ENCODE measurements at places on chromosomes 5 and 9.

DNA sequence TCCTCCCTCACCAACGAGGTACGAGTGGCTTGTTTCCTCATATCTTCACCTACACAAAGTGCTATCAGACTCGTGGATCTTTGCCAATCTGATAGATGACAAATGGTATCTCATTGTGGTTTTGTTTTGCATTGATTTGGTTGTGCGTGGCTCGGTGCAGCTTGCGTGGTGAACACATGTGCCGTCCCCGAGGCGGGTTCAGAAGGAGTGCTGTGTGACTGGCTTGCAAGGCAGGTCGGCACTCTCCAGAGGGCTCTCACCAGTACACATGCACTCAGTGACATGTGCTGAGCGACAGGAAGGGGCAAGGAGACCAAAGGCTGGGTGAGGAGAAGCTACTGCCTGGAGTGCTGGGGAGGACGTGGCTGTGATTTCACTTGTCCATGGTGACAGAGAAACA is 95.3 kb upstream of the PITX1 start:
- no peak for DNase-seq

DNA sequence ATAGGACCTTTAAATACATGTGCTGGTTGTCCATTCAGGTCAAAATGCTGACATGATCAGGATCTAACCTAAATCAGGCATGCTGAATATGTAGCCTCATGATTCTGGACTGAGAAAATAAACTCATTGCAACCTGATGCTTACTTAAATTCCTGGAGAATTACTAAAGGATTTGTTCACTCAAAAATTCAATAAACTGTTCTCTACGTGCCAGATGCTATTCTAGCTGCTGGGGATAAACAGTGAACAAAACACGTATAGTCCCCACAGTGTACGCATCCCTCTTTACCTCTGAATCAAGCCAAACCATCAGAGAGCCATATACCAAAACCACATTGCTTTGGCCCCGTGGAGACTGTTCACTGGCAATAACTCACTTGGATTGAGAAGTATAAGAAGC is 6.1 kb downstream of the SCAI start:
- DNase-seq = no peak

DNA sequence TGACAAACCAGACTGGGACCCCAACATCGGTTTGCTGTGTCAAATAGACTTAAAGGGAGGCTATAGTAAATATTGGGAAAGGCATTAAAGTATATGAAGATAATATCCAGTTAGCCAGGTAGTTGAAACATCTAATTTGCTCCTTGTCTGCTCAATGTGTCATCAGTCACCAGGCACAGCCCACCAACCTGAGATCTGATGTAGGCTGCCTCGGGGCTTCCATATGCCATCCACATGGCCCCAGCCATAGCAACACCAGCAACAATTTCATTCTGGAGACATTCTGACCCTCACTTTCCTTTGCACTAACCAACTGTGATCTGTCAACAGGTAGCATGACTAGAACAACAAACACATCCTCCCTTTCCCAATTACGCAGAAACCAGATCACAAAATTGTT is 196.0 kb downstream of the NR2F1-AS1 start:
- DNase-seq = no peak

DNA sequence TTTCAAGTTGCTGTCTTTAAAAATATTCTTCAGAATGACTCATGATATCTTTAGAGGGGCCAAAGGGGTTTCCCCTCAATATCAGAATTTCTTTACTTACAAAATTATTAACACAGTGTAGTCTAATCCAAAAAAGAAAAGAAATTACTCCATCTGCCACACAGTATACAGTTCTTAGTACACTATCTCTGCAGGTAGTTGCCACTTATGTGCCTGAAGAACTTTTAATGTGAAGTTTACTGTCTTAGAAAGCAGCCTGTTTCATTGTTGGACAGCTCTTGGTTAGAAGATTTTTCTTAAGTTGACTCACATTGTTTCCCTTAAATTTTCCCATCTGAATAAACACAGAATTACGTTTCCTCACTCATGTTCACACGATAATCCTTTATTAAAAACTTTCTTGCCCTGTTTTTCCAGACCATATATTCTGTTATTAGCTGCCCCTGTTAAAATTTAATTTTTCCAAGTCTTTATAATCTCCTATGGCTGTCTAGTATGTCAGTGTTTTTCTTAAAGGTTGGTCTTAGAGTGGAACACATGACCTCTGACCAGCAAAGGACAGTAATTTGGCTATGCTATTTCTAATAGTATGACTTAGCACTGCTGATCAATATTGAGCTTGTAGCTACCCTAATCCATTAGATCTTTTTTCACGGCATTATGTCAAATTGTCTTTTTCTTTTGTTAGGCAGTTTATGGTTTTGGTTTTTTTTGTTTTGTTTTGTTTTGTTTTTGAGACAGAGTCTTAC is 21.8 kb upstream of the FKTN start:
- no peak for DNase-seq

DNA sequence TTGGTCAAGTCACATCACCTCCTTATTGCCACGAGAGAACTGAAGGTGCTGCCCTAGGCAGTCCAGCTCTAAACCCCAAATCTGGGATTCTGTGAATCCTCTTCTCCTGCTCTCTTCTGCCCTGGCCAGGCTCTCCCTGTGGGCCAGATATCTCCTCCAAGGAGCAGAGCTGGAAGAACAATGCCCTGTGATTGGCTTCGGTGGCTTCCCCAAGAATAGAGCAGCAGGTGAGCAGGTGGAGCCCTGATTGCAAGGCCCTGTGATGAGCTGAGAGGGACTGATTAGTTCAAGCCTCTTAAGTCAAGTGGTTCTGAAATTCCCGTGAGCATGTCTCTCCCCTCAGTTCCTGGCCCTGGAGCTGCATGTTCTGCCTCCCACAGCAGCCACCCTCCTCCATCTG is 175.3 kb upstream of the BRINP1 start:
- DNase-seq = no peak

- DNase-seq = no peak
Measured at GRCh38 chr5:129747572-129748407, at the start of gene MINAR2. TSS of gene MINAR2 (plus strand) at chr5:129748094. CDS start at chr5:129748191, 97 bp downstream.

DNA sequence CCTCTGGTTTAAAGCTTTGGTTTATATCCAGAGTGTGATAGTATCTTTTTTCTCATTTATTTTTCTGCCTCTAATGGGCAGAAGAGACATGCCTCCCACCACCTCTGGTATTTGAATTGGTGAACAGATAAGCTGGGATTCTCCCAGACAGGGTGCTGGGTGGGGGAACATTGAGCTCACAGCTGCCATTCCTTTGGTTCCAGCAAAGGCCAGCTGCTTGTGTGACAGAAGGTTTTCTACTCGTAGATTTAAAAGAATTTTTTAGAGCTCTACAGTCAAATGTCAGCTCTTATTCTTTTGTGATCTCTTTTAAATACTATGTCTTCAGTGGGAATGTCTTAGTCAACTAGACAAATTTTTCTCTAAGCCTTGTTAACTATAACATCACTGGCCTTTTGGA is 54.7 kb upstream of the ADAMTS16 start:
- DNase-seq = no peak

DNA sequence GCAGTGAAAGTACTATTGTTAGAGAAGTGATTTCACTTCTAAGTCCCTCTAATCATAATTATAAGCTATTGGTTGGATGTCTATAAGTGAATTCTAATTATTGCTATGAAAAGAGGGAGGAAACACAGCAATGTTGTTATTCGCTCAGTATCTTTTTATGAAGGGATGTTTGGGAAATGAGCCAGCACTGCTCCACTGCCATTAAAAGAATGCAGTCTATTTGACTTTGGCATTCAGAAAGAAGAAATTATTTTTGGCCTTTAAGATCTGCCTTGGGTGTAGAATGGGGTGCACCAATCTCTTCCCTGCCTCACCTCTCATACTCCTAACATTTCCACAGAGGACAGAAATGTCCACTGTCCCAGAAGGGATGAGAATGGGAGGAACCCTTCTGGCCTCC is 332.0 kb downstream of the SPATA31D1 start:
- DNase-seq = no peak

DNA sequence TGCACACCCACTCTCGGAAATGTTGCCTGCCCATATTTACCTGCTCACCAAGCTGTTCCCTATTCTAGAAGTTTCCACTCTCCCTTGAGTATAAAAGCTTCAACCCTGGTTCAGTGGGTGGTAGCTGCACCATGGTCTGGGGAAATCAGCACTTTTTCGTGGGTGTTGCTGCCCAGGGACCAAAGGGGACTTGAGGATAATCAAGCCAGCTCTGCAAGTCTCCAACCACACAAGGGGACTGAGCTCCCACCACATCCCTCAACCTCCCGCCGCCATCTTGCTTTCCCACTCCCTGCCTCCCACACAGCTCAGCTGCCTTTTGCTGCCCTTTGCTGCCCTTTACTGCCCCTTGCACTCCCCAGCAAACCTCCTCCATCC is 210.0 kb downstream of the AUH start:
- DNase-seq = no peak

GRCh38 chr9:96149533-96150280 is 152.3 kb downstream of the HSD17B3 start:
- no peak for DNase-seq

DNA sequence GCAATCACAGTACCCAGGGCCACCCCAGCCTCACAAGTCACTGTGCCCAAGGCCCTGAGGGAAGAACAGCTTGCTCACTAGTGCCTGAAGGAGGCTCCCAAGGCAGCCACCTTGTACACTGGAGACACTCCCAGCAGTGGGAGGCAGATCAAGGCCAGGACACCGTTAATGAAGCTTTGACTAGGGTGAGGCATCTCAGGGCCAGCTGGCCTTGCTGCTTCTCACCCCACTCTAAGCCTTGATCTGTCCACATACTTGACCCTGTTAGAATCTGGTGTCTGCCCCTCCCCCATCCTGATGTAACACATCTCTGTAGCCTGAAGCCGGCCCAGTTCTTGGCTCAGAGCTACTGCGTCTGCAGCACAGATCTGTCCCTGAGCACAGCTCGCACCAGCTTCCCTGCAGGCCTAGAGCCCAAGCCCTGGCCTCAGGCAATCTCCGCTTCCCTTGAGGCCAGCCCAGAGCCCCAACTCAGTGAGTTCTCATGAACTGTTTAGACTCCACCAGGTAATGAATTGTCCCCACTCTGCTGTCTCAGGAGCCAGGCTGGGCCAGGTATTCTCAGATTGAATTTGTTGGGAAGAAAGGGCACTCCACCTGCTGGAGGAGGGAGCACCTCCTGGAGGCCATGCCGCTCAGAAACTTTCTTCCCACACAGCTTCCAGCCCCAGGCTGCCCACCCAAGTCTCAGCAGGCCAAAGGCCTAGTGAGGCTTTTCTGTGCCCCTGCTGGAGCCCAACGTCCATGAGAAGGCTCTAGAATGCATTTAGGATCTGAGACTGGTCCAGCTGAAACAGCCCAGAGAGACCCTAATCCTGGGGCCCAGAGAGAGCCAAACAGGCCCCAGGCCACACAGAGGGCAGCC is 13.4 kb upstream of the JADE2 start:
- no peak for DNase-seq

- DNase-seq = no peak
Measured at GRCh38 chr5:73282383-73282782, 109.4 kb downstream of the TMEM174 start.

GRCh38 chr5:44048276-44048984 is 340.8 kb downstream of the FGF10 start:
- DNase-seq = no peak

DNA sequence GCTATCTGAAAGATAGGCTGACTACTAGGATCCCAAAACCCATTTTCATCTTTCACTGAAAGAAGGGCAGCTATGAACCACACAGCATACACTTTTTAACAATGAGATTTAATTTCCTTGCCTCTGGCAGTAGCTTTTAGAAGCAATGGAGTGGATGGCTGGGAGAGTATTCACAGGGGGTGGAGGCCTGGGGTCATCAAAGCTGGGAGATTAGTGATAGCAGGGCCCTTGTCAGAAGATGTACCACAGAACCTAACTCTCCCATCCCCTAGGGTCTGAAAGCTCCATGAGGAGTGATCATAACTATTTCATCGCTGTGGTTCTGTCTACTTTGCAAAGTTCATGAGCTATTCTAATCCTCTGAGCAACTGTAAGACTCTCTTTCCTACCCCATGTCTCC is 332.2 kb downstream of the PRELID2 start:
- no peak for DNase-seq

DNA sequence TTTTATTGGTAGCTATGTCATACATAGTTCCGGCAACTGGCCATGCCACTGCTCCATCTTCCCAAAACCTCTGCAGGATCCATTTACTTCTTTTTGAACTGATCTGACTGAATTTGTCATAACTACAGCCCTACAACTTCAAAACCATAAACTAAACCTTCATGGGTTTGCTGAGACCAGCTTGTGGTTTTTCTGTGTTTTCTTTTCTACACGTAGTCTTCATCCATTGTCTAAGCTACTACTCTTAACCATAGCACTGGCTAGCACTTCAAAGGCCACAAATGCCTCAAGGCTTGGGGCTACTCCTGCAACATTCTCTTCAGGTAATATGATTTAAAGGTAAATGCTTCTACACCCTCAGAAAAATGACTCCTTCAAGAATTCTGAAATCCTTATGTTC is 9.0 kb upstream of the KIF2A start:
- no peak for DNase-seq

- no peak for DNase-seq
Measured at GRCh38 chr9:135379540-135380267, 99.9 kb upstream of the PPP1R26 start.

DNA sequence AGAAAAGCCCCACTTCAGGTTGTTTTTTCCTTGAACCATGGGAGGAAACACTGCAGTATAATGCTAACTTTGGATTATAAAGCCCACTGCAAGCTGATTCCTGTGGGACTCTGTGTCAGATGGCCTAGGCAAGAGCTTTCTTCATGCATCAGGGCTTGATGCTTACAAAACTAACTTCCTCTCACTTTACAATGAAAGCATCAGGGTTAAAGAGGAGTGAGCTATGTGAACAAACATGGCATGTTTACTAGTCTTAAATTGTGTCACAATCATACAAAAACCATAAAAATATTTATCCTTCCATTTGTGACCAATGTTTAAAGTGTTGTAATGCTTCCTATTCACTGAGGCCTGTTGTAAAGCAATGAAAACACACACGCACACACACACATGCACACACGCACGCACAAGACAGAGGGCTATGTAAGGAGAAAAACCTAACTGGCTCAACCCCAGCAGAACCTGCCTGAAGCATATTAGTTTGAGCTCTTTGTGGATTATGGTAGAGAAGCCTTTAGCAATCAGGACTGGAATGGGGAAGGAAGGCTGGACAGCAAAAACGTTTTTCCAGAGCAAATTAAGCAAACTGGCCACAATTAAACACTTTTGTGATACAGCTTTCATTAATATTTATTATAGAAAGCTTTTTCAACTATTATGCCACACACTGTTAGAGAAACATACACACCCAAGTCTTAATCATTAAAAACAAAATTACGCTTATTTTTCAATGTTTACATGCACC is 122.2 kb downstream of the AUH start:
- no peak for DNase-seq

Data from stimulated activated CD4-positive, alpha-beta T cell treated with anti-CD3 and anti-CD28 coated beads, Interleukin-1b, Interleukin-23, amount 100 ng/mL, for 1 hour (primary cell).